ENCODE measurements at places on chromosomes 11 and 22.

DNA sequence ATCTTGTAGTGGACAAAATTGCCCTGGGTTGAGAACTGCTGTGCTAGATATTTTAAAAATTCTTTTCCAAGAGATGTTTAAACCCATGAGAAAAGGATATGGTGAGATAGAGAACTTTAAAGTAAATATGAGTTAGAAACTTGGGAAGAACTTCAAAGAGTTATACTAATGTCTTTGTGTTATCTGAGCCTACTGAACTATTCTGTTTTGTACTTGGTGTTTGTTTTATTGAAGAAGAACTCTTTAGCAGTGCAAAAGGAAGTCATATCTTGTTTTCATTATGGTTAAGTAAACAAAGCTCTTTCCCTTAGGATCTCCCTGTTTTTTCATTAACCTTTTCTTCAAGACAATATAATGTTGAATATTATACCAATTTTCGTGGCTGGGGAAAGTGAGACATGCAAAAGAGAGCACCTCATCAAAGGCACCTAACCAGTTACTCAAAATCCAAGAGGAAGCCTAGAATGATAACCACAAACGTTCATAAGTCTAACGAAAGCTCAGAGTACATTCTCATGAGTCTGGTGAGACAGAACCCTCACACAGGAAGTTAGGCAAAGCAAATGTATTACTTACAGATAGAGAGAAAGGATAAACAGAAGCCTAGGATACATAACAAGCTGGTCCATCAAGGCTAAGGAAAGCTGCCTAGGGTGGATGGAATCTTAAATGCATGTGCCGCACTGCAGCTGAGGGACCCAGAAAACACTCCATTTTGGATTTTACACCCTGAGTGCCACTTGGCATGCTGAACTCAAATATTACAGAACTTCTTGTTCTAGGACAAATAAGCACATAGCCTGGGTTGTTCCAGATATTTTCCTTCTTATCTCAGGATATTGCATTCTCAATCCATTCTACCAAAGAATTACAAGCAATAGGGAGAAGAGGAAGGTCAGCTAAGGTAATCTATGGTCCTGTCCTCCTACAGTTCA is 112.5 kb upstream of the ANO3 start:
- DNase-seq = no peak

DNA sequence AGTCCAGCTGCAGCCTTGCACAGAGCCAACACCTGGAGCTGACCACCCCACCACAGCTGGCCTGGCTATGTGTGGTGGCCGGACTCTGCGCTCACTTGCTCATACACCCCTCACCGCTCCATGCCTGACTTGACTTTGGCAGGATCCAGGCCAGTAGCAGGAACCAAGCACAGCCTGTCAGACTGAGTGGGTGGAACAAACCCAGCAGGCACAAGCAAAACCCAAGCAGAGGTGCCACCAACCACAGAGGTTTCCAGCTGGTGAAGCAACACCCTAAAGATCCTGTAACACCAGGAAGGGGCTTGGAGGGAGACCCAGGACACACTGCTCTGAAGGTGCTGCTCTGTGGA is 44.9 kb upstream of the WNT11 start:
- no peak for DNase-seq

DNA sequence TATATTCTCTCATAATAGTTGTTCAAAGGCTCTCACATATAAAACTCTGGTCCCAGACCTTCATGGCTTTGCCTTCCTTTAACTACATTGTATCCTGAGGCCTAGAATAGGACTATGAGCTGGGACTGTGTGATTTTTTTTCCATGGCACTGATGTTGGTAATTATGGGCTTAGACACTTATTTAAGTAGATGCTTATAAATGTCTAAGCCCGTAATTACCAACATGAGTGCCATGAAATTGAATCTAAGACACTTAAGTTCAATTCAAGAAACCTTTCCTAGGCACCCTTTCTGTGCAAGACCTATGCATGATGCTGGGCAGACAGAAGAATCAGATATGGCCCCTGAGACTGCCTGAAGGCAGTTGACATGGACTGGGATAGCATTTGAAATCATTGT is 63.0 kb downstream of the P4HA3 start:
- no peak for DNase-seq

DNA sequence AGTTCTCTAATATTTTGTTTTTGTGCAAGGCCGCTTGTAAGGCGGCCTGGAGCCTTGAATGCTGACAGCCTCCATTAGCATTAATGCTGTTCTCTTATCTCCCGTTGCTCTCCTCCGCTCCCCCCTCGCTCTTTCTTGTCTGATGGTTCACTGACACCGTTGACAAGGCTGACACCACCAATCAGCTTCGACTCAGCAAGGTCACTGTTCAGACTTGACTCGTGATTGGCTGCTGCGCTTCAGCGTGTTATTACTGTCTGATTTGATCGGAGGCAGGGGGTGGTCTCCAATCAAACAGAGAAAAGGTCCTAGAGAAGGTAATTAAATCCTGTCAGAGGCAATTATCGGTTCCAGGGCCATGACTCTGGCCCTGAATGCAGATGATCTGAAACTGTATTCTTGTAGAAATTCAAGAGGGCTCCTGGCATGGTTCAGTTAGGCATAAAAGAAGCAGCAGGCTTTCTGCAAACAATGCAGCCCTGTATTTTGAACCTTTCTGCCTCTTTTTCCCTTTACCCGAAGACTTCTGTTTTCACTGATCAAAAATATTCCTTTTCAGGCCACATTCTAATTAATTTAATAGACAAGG is 49.3 kb upstream of the MPPED2 start:
- no peak for DNase-seq

DNA sequence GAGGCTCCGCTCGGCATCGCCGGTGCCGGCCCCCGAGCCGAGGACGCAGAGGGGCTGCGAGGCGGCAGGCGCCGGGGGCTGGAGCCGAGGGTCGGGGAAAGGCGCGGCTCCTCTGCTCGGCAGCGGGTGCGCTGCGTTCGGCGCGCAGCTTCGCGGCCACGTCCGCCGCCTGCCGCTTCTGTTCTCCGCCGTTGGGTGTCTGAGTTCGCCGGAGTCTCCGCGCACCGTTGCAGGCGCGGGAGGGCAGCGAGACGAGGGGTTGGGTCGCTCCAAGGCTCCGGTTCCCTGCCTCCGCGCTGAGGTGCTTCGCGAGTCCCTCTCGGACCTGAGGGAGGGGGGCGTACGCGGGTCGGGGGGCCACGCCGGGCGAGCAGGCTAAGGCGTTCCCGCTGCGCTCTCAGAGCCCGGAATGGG is 347 bp downstream of the MN1 start:
- DNase-seq = no peak

DNA sequence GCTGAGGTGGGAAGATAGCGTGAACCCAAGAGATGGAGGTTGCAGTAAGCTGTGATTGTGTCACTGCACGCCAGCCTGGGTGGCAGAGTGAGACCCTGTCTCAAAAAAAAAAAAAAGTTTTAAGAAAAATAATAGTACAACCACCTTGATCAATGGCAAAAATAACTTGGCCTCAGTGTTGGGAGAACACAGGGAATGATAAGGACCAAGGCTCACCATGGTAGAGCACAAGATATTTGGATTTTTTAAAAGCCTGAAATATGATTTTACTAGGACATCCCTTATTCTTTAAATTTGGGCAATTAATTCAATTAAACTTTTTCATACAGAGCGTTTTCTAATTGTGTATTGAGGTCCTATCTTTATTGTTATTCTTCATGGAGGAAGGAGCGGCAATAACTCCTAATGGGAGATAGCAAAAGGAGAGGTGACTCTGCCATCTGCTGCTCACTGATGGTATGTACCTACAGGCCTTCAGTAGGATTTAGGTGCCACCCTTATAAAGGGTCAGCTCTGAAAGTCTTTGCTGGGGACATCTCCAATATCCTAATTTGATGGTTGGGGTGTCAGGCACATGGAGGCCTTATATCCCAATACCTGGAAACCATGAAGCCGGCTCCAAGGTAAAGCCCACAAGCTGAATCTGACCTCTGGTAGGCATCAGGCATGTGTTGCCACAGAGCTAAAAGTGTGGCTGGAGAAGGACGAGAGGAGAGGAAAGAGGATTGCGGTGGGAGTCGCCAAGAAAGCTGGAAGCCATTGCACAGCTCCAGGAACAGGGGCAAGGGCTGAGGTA is 21.9 kb upstream of the POLD3 start:
- DNase-seq = no peak

DNA sequence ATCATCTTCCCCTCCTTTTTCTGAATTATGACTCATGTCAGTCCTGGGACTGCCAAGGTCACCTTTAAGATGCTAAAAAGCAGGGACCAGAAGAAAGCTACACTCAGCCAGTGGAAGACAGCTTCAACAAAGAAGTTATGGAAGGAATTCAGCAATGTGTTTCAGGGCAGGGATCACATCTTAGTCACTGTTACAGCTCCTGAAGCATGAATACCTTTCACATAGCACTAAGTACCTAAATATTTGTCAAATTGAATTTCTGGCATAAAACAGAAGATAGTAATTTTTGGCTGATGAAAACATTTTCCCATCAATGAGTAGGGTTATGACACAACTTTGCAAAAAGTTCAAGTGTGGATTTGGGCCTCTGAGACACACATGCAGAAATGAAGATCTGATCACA is 5.2 kb downstream of the DDB1 start:
- DNase-seq = no peak

DNA sequence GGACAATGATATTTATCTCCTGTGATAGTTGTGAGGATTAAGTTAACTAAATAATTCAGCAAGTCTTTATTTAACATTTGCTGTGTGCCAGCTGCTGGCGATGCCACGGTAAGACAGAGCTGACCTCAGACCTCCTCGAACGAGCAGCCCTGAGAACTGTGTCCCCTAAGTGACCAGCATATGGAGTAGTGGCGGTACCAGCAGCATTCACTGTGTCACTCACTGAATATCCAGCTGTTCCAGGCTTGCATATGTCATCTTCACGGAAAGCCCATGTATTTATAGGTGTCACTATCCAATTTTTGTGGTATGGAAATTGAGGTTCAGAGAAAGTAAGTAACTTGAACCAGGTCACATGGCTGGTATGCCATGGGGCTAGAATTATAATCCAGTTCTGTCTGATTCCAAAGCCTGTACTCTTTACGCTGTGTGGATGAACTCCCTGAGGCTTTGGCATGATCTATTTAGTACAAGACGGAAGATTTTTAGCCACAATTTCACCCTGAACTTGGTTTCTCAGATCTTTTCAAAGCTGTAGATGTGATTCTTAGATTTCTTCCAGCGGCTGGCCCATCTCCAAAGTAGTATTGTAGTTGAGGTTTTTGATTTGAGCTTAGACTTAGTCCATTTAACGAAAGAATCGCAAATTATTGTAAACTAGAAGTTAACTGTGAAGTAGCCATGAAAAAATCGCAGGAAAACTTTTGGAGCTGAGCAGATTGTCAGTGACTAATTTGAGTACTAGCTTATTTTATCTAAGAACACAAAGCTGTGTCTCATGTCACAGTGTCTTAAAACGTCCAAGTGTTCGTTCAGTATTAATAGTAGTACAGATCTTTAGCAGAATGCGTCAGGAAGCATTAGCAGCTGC is 49.4 kb upstream of the MYO18B start:
- DNase-seq = no peak

DNA sequence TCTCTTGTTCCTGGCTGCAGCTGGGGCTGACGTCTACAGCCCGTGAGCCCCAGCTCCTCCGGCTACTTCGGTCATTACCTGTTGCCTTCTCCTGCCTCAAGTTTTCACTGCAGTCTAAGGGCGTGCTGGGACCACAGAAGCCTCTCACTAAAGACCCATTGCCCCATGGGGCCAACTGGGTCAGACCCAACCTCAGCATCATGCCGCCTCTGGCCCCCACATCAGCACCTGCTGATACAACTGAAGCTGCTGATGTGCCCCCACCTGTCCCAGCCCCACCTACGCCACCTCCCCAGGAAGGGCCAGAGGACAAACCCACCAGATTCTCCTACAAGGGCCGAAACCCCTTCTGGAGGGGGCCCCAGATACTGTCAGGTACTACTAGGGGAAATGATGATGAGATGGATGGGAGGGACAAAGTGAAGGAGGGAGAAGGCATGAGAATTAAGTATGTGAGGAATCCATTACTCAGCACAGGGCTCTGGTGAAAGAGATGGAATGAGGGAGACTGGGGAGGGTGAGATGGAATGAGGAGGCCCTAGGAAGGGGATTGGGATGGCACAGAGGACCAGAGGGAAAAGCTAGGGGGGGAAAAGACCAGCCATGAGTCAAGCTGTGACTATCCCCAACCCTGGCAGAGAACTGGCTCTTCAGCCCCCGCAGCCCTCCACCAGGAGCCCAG is 5.1 kb downstream of the C11orf42 start:
- DNase-seq = no peak

- DNase-seq = no peak
These were observed 33.6 kb downstream of the AHNAK start for GRCh38 chr11:62512961-62513360.

DNA sequence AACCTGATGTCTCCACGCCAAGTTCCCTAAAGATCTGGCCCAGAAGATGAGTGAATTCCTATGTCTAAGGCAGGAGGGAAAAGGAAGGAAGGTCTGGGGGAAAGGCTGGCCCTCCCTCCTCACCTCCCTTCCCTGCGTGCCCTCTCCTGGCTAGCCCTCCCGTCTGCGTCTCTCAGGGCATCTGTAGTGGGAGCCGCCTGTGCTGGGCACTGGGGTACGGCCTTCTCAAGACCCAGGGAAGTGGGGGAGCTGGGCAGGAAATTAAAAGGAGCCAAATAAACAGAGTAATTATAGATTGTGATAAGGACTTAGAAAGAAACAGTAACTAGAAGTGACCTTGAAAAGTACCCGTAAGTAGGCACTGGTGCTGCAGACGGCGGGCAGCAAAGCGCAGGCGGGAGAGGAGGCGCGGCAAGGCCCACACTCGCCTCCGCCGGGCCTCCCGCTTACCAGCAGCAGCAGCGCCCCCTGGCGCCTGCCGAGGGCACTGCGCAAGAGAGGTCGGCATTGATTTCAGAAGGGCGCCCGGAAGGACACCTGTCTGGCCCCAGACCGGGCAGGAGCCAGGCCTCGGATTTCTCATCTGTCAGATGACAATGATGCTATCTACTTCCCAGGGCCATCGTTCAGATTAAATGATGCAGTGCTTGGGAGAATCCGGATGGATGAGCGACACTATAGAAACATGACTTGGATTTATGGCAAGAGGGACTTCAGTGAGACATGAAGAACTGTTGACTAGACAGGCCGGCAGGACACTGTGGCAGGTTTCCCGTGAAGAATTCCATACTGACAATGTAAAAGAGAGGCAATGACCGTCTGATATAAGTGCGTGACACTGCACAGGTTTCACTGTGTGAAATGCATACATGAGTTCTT is 7.3 kb downstream of the KCNJ1 start:
- peak; percentile 63 for DNase-seq

- DNase-seq = no peak
These were observed 554 bp upstream of the NECTIN1 start for GRCh38 chr11:119729581-119729927.

- DNase-seq = no peak
These were observed 15.0 kb downstream of the RTN4R start for GRCh38 chr22:20253161-20253560.

All from stimulated activated CD8-positive, alpha-beta memory T cell treated with anti-CD3 and anti-CD28 coated beads, Interleukin-12 subunit alpha, Interleukin-12 subunit beta, amount 100 ng/mL, for 1 hour (primary cell).